ENCODE measurements at places on chromosomes 12 and 14.

DNA sequence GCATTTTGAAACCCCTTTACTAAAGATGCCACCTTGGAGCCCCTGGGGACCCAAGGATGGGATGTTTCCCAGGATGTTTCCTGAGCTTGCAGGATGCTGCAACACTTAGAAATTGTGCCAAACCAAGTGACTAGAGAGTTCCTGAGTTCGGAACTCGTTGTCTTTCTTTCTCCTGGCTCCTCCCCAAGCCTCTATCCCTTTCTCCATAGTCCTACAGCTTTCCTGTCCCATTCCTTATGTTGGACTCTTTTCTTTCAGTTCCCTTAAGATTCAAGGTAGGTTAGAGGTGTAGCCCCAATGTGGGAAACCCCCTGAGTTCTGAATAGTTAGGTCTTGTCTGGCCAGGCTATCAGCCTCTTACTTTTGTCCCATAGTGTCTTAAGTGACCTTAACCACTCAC, 1.4 kb upstream of the KIF5A start:
- no peak for DNase-seq

DNA sequence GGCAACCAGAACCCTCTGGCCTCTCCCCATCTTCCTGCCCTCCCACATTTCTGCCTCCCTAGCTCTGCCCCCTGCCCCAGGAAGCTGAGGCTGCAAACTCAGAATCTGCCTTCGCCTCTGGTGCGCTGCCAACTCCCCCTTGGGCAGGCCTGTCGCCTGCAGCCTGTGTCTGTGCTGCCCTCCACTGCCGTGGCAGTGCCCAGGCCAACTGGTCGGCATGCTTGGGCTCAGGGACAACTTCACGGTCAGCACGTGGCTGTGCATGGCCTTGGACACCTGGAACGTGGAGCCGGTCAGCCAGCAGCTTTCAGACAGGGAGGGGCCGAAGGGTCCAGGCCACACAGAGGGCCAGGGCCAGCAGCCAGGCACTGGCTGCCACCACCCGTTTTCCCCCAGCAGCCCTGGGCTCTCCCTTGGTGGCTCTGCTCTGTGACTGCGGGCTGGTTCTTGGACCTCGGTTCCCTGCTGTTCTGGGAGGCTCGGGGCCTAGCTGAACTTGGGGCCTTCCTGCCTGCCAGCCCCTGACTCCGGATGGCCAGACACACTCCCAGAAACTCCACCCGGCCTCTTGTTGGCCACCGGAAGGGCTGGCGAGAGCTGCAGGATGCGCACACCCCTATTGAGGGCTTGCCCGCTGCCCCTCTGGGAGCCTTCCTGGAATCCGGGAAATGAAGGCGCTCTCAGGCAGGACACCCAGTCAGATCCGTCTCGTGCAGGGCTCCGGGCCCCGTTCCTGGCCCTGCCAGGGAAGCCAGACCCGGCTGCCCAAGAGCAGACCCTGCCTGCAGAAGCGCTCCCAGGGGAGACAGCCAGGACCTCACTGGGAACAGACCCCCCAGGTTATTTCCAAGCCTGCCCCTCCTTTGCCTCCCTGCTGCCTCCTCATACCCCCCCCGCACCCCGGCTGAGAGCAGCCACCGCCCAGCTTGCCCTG, 34.2 kb upstream of the PPP1R13B start:
- DNase-seq, result no peak

- DNase-seq, result no peak
Observed at GRCh38 chr12:124424516-124424905, 129.6 kb downstream of the RFLNA start.

GRCh38 chr12:55771736-55772135, 28.8 kb downstream of the GDF11 start:
- no peak for DNase-seq

DNA sequence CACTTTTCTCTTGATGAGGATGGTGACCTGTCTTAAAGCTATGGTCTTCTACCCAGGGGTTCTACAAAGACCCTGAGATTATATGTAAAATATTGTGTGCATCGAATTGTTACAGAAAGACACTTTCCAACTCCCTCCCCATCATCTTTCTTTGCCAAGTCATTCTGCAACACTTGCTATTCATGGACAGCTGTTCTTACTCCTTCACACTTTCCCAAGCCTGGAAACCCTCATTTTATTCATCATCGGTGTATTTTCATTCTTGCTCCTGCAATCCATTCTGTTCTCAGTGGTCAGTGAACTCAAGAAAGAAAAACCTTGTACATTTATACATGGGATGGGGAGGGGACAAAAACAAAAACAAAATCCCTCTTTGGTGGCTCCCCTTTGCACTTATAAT, 90.5 kb upstream of the STXBP6 start:
- no peak for DNase-seq

- no peak for DNase-seq
Observed at GRCh38 chr14:71397371-71397770, 490.1 kb downstream of the PCNX1 start.

- DNase-seq, result no peak
Observed at GRCh38 chr12:51415931-51416330, 8.7 kb upstream of the SLC4A8 start.
